ENCODE measurements at places on chromosomes 3 and 15.

DNA sequence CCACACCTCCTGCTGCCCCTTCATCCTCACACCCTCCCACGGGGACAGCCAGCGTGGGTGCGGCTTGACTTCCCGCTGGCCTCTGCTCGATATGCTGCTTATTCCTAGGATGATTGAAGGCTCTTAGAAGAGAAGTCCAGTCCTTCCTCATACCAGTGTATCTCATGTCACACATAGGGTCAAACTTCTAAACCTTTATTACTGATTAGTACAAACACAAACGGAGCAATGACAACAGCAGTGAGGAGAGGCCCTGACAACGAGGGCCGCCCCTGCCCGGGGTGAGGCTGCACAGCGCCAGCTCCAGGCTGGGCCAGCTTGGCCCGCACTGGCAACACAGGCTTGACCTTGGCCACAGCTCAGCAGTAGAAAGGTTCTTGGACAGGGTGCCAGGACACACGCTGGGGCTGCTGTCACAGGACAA lies 3.7 kb downstream of the CIB1 start:
- DNase-seq = no peak

DNA sequence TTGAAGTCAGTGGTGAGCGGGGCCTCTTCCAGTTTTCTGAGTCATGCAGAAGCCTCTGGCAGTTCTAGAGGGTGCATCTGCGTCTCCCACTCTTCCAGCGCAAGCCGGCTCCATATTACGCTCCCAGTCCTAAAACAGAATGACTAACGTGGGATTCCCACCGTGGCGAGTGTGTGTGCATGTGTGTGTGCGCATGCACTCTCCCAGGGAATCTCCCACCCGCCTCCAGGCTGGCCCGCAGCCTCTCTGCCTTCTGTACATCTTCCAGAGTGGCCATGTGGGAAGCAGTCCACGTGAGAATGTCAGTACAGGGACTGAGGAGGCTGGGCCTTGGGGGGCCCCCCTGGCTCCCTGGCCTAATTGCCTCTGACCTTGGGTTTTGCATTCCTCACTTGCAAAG lies 87.7 kb downstream of the LSM3 start:
- no peak for DNase-seq

DNA sequence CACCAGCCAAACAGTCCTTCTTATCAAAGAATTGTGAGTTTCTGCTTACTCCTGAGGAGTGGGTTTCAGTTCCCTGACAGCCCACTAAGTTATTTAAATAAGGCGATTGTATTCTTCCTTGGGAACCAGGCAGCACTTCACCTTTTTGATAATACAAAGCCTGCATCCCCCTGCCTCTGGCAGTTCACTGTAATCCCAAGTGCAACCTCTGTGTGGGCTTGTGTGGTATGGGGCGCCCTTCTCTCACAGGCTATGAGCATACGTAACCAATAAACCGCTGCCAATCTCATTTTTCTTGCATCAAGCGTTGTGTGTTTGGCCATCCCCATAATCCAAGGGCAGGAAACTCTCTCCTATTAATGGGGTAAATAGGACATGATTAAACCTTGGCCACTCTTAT lies 1025.6 kb downstream of the NSUN3 start:
- no peak for DNase-seq

DNA sequence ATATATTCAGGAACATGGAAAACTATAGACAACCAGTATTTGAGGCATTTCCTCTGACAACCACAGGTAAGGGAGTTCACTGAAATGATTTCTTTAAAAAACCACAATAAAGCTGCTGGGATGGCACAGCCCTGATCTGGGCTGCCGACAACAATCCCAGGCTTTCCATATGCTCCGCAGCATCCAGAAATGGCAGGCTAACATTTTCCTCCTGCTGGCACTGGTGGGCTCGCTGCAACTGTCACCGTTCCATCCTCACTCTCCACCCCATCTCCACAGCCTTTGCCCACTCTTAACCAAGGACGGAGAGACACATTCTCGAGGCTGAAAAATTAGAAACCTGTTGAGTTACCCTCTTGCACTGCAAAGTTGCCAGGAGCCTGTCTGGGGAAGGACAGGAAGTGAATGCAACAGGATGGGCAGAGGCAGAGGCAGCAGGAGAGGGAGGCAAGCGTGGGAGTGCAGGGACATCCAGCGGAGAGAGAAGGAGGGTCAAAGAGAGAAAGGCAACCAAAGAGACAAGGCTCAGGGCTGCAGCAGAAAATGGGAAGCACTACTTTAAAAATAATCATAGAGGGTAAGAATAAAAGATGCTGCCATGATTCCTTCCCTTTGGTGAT lies 79.0 kb upstream of the ARRDC4 start:
- DNase-seq = no peak

GRCh38 chr3:178087376-178087775 lies 448.9 kb upstream of the KCNMB2 start:
- no peak for DNase-seq

DNA sequence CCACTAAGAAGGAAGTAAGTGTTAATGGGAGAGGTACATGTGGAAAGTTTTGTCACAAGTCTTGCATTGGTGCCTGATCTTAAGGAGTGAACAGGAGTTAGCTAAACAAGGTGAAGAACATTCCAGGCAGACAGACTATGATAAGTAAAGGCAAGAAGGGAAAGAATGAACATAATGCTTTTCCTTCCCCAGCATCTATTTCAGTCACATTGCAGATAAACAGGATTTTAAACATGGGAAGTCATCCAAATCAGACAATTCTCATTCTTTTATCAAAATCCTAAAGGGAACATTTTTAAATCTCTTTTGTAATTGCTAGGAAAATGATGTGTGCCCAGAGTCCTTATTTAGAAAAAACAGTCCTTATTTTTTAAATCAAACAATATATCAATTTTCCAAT lies 424.6 kb downstream of the FGF12 start:
- no peak for DNase-seq

DNA sequence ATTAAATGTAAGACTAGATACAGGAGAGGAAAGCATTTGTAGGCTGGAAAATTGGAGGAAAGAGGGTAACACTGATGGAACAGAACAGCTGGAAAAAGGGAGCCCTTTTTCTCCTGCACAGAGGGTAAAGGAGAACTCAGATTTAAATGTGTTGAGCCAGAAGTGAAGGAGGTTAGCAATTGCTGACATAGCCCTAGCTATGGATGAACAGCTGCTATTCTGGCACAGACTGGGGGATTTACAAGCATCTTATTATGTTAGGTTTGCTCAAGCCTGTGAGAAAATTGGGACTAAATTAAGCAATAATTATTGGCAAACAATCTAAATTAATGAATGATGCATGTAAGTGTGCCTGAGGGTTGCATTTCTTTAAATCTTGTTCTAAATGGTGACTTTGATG lies 40.6 kb upstream of the PRR20G start:
- DNase-seq = no peak

- DNase-seq = no peak
These were observed 747 bp downstream of the SORD start for GRCh38 chr15:45023659-45024225.

DNA sequence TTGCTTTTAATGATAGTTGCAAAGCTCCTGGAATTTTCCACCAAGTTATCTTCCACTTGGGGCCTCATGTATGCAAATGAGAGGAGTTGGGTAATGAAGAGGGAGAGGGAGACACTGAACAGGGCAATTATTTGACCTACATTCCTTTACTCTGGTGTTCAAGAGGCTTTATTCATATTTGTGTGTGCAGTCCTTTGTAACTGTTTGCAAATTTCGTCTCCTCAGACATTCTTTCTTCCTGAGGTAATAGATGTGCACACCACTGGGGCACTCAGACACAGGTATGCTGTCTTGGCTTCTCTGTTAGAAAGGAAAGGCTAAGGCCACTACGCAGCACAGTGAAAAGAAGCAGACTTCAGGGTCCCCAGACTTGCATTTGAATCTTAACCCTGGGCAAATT lies 189.7 kb upstream of the IL12A start:
- no peak for DNase-seq

- no peak for DNase-seq
These were observed 26.1 kb downstream of the DNAJC13 start for GRCh38 chr3:132443421-132443820.

DNA sequence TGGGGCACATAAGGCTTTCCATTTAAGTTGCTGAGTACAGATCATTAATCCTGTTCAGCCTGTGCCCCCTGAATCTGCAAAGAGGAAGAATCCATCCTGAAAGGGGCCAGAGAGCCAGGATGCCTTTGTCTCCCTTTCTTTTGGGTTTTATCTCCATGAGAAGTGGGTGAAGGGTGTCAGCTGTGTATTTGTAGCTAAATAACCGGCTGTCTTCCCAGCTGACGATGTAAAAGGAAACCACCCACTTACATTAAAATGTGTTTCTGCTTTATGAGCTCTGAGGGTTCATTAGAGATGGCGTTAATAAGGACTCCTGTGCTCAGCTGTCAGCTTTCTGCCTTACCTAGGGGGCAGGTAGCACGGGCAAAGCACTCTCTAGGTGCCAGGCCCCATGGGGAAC lies 83.4 kb downstream of the SLCO3A1 start:
- no peak for DNase-seq

- DNase-seq = no peak
These were observed 99.4 kb downstream of the DHX36 start for GRCh38 chr3:154224866-154225265.

- no peak for DNase-seq
These were observed 313.7 kb downstream of the GAP43 start for GRCh38 chr3:115937054-115937453.

Data from activated CD8-positive, alpha-beta memory T cell treated with anti-CD3 and anti-CD28 coated beads for 1 hour (primary cell).